ENCODE measurements at places on chromosomes 12 and 14. TPM values are rescaled to one million over a fixed set of nuclear protein-coding genes. Genes with fewer than 3 reads are reported as not detected.

DNA sequence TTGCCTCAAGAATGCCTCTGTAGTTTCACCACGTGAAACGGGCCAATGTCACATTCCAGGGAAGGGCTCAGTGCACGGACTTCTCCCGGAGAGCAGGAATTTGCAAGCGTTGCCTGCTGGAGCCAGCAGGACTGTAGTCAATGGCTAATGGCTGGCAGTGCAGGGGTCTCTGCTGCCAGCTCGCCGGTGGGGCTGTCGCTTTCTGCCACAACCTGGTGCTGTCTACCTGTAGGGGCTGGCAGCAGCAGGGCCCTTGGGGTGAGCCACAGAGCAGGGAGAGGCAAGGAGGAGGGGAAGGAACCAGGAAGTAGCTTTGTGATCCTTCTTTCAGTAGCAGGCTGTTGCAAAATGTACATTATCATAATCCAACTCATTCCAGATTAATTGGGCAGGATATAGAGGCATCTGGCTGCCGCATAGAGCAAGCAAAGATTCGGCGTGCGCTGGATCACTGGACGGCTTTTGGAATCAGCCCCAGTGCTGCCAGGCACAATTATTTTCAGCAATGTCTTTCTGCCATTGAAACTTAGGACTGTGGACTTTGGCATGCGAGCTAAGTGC is 114.1 kb downstream of the PAPOLA start:
- DNase-seq = no peak

Gene MSRB3
- 0.25 TPM for polyA plus RNA-seq

DNA sequence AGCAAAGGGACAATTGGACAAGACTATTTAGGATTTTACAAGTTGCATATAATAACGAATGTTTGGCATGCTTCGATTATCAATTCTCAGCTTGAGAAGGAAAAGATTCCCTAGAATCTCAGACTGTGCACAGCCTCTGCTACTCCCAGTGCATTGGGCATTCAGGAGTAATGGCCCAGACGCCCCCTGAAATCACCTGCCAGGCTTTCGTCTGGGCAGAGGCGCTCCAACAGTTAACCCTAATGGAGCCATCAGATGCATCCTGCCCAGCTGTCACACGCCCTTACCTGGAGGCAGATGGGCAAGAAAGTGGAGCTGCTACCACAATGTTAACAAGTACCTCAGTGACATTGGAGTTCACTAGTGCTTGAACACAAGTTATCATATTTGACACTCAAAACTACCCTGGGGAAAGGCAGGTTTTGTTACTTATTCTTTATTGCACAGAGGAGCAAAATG is 927 bp upstream of the LRP6 start:
- no peak for DNase-seq

GRCh38 chr14:89304561-89304960 is 112.5 kb downstream of the FOXN3 start:
- DNase-seq = no peak

Gene ACSS3
- polyA plus RNA-seq = not detected

DNA sequence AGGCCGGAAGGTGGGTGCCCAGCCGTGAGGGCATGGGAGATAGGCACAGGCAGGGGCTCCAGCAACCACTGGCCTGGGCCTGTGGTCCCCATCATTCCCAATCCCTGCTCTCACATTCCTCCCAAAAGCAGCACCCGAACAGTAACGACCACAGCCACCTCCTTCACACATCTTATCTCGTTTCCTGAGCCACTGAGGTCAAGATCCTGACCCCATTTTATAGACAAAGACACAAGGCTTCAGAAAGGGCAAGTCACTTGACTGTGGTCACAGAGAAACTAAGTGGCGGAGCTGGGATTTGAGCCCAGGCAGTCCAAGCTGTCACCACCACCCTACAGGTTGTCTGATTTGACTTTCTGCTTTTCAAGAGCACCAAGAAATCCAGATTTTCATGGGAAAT is 38.9 kb downstream of the DTX1 start:
- no peak for DNase-seq

DNA sequence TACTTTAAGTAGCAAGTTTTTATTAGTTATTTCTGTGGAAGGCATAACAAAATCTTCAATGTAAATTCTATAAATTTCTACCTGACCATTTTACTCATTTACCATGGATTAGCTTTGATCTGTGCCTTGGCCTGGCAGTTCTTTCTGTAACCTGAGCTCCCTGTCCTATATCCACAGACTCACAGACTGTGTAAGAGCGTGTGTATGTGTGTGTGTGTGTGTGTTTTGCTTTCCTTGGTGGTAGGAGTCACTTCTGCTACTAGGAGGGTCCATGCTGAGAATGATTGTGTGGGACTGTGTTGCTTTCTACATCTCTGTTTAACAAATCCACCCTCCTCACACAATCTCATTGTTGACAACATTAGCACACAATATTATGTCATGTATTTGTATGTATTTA is 221.2 kb upstream of the PELI2 start:
- no peak for DNase-seq

GRCh38 chr12:68786929-68787328 is 21.0 kb upstream of the MDM2 start:
- no peak for DNase-seq

Gene CD9
- polyA plus RNA-seq = 7.7 TPM

GRCh38 chr14:78997811-78998210 is 827.6 kb downstream of the NRXN3 start:
- DNase-seq = no peak

DNA sequence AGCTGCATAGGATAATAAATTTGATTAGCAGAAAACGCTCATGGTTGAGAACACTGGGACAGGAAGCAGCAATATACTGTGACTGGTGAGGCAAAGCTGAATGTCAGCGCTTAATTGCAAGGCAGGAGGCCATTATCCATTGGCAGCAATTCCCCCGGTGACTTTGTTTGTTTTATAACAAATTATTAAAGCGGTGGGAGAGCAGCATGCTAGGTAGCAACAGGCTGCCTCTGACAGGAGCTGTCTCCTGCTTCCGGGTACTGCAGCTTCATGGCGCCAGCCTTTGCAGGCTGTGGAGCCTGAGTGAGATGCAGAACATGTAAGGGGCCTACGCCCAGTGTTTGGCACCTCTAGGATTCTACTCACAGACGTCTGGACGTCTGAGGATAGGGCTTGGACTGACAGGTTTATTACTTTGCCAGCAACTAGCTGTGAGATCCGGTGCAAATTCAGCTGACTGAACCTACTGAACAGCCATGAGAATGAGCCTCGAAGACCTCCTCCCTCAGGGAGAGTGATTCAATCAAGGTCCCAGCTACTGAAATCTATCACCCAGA is 82.1 kb upstream of the SSTR1 start:
- DNase-seq = no peak

GRCh38 chr12:49907352-49907751 is 3.7 kb upstream of the FAIM2 start:
- DNase-seq = no peak

DNA sequence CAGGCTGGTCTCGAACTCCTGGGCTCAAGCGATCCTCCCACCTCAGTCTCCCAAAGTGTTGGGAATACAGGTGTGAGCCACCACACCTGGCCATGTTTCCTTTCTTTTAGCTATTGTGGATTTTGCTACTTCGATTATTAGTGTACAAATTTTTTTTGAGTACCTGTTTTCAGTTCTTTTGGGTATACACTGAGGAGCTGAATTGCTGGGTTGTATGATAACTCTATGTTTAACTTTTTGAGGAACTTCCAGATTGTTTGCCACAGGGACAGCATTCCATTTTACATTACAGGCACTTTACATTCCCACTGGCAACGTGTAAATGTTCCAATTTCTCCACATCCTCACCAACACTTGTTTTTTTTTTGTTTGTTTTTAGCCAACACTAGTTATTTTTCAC is 198.1 kb upstream of the TBX3 start:
- no peak for DNase-seq

GRCh38 chr14:63671987-63672386 is 30.3 kb upstream of the WDR89 start:
- no peak for DNase-seq

Gene RASAL1
- not detected for polyA plus RNA-seq

- no peak for DNase-seq
These were observed 13.5 kb upstream of the FLRT2 start for GRCh38 chr14:85516239-85517113.

GRCh38 chr12:62848418-62848817 is 86.5 kb downstream of the PPM1H start:
- DNase-seq = no peak

GRCh38 chr12:86710109-86710508 is 453.9 kb upstream of the MGAT4C start:
- no peak for DNase-seq
